ENCODE measurements at places on chromosomes 16 and 17. TPM values are rescaled to one million over a fixed set of nuclear protein-coding genes. Genes with fewer than 3 reads are reported as not detected.

TNFAIP1 gene
- 39.7 TPM for total RNA-seq

STAT5A gene
- 30.7 TPM for total RNA-seq

CCL17 gene
- total RNA-seq, result not detected

TP53TG3C gene
- not detected for total RNA-seq

TPPP3 gene
- 39.3 TPM for total RNA-seq

SOST gene
- not detected for total RNA-seq

TBC1D3D gene
- 0.95 TPM for total RNA-seq

PLD6 gene
- 4.4 TPM for total RNA-seq

PPM1E gene
- 0.19 TPM for total RNA-seq

DNA sequence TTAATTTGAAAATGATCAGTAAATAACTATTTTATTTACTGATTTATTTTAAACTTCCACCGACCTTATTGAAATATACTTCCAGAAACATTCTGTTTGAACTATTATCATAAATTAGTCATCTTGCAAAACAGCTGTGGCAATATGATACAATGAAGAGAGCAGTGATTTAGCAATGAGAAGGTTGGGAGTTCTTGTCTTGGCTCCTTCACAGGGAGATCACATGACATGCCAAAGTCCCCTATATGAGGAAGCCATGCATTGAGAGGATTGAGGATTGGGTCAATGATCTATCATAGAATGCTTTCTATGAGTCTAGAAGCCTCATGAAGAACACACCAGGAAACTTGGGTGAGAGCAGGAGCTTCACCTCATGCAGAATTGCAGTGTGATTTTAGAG is 222.7 kb downstream of the LGALS9B start:
- no peak for DNase-seq

- peak; percentile 5 for DNase-seq
Measured at GRCh38 chr17:42640121-42640520, 19.0 kb upstream of the TUBG2 start.

DNA sequence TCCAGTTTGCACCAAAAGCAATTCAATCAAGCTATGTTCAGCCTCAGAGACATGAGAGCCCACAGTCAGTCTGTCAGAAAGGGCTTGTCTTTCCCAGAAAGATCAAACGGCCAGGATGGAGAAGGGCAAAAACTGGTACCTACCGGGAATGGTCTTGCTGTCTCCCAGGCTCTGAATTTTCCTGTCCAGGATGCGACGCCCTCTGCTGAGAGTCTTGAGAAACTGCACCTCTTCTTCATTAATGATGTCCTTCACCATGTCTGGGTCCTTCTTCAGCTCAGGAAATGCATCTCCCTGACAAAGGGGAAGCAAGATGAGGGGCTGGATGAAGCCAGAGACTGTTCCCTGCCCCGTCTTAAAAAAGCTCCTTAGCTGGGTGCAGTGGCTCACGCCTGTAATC is 15.8 kb upstream of the EXOSC6 start:
- no peak for DNase-seq

DNA sequence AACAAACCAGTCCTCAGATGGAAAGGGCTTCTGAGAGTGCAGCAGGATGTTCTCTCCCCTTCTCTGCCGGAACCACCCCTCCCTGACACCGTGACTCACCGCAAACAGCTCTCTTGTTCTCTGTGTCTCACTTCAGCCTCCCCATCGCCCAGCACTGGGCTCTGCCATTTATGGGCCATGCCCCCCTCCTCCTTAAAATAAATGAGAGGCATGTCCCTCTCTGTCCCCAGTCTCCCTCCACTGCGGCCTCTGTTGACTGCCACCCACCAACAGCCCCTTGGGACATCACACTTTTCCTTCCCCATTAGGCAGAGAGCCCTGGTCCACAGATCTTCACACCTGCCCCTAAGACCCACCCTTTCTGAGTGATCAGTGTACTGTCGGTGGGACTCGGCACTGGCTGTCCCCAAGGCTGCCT is 6.3 kb downstream of the CCDC102A start:
- peak; percentile 86 for DNase-seq

GRCh38 chr17:9256751-9257629 is 235.7 kb downstream of the NTN1 start:
- no peak for DNase-seq

- no peak for DNase-seq
Measured at GRCh38 chr17:41667280-41668041, 21.2 kb upstream of the EIF1 start.

DNA sequence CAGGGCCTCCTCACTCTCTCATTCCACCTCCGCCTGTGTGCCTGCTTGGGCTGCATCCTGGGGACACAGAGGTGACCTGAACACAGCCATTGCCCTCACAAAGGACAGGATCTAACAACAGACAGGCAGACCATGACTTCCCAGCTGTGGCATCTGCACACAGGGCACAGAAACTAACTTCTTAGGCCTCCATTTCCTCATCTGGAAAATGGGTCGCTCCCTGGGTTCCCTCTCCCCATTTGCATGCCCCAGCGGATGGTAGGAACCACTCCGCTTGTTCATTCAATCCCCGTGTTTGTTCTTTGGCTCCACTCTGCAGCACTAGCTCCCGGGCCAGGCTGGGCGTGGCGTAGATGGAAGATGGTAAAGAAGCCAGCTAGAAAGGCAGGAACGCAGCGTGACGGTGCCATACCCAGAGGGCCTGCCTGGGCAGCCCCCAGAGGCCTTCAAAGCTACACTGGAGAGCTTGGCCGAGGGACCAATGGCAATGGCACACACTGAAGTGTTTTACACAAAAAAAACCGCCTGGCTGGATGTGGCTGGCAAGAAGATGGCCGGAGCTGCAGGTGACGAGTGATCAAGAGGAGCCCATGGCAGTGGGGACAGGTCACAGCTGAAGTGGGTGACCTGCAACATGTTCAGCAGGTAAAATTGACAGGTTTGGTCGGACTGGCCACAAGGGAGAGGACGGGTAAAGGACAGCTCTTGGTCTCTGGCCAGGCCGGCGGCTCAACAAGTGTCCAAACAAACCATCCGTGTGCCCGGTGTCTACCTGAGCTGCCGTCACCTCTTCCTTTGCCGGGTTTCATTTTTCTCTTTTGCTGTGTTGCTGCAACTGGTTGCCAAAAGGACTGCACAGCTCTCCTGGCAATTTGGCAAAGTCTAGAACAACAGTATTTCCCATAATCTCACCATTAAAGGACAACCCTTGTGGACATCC is 66.9 kb downstream of the SOCS1 start:
- no peak for DNase-seq

GRCh38 chr16:15701367-15701766 is 51.3 kb downstream of the NDE1 start:
- no peak for DNase-seq

GRCh38 chr17:4488989-4489595 is 9.6 kb upstream of the SPNS2 start:
- DNase-seq, result peak; percentile 71

DNA sequence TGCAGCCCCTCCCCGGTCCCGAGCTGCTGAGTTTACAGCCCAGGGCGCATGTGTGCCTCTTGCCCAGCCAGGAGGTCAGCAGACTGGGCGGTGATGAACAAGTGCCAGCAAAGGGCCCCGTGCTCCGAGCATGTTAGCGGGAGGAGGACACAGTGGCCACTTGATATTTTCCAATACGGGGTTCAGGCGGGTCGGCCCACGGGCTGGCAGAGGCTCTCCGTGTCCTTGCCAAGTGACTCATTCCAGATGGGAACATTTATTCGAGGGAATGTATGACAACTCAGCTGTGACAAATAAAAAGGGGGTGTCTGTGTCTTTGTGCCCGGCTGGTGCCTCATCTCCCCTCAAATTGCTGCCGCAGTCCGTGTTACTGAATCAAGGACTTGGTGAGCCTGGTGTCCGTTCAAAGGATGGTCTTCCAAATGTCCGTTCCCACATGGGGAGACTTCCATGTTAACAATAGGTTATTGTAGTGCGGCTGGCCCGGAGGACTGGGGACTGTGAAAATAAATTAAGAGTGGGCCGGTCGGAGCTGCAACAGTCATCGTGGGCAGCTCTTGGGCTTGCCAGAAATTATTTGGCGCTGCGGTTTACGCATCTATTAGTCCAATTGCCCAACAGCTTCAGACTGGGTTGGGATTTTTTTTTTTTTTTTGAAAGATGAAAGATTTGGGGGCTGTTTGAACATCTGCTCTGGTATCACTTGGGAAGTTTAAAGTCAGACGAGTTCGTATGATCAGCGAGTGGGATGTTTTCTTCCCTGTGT is 174.0 kb upstream of the CIBAR2 start:
- peak; percentile 96 for DNase-seq

DNA sequence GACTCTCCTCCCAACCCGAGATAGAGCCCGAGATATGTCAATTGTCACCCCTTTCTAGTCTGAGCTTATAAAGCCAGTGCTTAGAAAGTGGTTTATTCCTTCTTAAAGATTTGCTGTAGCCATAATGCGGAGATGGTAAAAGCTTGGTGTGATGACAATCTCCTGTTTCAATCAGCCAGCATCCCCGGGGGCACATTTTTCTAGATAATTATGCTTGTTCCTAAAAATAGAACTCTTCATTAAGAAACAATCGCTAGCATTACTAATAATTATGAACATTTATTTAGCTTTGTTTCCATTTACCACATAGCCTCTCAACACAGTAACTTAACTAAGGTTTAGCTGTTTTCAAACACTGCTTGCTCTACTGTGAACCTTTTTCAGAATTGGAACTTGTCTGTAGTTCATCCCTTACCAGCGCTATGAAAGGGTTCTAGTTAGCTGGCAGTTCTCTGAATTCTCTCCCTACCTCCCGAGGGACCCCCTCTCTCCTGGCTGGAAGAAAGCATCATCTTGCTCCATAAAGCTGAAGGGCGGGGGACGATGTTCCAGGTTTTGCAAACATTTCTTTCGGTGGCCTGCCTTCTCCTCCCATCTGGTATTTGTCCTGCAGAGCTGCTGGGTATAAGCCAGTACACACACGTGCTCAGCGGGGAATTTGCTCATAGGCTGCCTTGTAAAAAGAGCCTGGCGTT is 922 bp upstream of the MRPL58 start:
- no peak for DNase-seq

- no peak for DNase-seq
Measured at GRCh38 chr17:50440172-50440837, 14.3 kb downstream of the ACSF2 start.

DNA sequence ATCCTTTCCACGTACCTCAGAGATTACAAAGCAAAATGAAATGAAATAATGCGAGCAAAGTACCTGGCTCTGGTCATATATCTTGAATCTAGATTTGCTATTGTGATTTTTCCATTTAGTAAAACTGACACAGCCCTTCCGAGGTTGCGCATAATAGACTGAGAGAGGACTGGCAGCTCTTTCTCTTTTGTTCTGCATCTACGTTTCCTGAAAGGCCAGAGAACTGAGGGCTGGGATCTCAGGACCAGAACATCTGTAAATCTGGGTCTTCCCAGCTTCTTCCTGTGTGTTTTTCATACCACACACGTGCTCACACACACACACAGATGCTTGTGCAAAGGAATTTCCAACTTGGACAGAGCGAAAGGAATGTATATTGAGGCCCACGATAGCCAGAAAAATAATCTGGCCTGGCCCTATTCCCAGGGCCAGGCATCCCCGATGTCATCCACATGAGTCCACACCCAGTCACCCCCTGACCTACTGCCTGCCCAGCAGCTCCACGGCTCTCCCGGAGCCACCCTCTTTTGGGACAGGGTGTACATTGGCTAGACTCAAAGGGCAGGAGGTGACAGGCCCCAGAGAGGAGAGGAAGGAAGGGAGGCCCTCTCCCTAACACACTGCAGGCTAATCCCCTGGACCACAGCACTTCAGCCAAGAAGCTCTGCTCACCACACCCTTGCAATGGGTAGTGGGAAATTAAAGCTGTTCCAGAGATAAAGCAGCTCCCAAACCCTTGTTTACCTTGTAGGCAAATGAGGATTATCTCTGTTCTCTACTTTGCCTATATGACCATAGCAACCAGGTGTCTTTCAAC is 41.8 kb downstream of the NOL11 start:
- peak; percentile 80 for DNase-seq

DNA sequence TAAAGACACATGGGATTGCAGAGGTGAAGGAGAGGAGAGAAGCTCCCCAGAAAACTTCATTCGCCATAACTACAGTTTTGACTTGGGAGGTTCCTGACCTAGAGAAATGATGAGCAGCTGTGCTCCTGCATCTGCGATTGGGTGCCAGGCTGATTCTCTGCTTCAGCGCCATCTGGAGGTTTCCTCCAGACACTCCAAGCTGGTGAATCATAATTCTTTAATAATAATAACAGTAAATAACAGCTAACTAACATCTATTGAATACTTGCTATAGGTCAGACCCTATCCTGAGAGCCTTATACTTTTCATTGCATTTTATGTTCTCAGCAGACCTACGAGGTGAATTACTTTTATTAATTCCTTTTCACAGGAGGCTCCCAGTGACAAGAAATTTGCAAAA is 575.8 kb downstream of the TOX3 start:
- DNase-seq, result no peak

- DNase-seq, result peak; percentile 82
Measured at GRCh38 chr17:50270435-50271362, 3.6 kb upstream of the TMEM92 start.

GRCh38 chr16:16027728-16028310 is 78.4 kb downstream of the ABCC1 start:
- DNase-seq, result no peak

DNA sequence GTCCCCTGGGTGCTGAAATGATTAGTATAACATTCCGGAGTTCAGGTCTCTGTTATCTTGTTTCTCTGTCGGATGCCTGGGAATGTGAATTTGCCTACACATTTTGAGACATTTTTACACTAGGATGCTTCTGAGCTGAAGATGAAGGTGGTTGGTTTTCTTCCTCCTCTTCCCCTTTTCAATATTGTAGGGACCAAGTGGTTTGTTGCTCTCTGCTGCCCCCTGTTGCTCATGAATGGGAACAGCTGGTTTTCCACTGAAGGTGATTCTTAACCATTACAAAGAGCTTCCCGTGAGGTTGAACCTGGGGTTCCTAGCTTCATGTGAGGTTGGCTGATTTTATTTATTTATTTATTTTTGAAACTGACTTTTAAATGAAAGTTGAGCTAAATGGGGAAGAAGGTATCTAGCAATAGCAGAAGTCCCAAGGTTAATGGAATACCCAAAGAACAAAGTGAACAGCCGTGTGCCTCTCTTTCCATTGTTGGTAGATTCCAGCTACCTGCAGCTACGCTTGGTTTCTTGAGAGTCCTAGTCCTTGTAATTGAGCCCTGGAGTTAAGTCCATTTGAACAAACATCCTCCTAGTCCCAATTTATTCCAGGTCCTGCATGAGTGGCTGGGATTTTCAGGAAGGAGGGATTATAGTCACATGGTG is 983.9 kb upstream of the EEF2KMT start:
- no peak for DNase-seq

GRCh38 chr17:4945944-4946280 is 2.4 kb downstream of the PFN1 start:
- DNase-seq, result no peak

- no peak for DNase-seq
Measured at GRCh38 chr17:72569148-72569946, 448.5 kb downstream of the SOX9 start.

DNA sequence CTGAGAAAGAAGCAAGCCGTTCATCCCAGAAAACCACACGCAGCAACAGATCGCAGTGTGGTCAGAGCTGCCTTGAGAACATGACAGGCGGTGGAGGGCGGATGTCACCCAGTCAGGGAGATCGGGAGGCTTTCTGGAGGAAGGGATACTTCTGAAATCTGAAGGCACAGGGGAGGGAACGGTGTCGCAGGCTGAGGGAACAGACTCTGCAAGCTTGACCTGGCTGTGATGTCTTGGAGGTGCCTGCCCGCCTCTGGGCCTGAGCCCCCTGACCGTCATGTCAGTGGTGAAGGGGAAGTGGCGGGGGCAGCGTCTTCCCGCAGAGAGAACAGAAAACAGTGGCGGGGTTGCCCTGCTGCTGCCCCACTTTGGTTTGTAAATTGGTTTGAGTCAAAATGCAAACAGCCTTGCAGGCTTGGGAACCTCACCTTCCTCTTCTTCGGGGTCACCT is 8.1 kb upstream of the ATP2A3 start:
- no peak for DNase-seq

All from posterior vena cava (tissue), 2 donors.